Daoy (cell line): ENCODE measurements at places on chromosomes 2 and 18.
A peak's percentile ranks its signal among the peaks of the same experiment; 100 is the strongest.

GRCh38 chr18:31156821-31157763 lies 5.6 kb downstream of the DSC1 start:
- DNase-seq, result no peak

DNA sequence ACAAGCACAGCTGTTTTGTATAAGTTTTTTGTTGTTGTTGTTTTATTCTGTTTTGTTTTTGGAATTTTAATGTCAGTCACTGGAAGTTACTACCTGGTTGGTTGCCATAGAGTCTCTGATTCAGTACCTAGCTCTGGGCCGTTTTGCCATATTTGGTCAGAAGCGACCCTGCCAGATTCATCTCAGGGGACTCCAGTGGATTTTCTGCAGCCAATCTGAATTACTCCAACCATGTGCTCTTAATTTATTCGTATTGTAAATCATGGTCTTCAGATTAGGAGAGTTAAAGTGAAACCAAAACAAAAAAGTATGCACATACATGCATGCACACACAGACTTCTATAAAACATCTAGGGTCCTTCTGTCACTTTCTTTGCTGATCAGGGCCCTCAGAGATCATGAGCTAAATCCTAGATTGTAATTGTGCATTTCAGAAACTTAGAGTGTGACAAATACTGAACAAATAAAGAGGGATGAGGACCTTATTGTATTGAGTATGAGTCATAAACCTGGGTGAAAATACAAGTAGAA lies 317.4 kb upstream of the UBE2E3 start:
- DNase-seq, result no peak

DNA sequence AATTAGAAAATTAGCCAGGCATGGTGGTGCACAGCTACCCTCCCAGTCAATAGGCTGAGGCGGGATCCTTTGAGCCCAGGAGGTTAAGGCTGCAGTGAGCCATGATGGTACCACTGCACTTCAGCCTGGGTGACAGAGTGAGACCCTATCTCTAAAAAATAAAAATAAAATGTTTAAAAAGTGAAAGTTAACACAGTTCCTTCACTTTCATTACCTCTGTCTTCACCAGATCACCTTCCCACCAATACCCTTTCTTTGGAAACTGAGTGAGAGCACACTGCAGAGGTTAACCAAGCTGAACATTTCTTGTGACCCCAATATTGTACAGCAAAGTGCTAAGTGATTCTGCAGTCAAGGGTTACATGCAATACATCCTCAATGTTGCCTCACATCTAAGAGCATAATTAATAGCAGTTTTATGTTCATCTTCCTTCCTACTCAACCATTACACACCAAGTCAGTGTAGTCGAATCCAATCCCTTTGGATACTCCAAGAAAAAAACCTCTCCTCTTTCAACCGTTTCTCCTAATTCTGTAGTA lies 1.7 kb downstream of the L3MBTL4 start:
- no peak for DNase-seq

DNA sequence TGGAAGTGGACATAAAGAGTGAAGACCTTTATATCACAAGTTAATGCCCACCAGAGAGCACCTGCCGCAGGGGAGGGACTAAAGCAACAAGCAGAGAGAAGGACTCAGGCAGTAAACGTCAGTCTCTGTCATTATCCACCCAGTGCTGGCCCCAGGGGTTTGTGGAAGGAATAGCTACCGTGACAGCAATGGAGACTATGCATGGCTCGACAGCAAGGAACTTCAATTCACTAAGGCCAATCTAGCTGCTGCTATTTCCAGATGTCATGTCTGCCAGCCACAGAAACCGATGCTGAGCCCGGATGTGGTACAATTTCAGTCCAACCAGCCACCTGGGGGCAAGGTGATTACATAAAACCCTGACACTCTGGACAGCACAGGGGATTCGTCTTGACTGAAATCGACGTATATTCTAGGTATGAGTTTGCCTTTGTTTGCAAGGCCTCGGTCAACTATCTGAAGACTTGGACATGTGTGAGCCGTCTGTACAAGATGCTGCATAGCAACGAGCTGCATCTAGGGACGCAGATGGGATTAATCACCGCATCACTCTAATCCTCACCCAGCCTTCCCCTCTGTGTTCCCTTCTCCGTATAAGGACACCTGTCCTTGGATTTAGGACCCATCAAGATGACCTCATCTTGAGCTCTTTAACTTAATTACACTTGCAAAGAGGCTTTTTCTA lies 154.1 kb upstream of the SH3BP4 start:
- no peak for DNase-seq

- no peak for DNase-seq
These were observed 222.8 kb downstream of the NAPG start for GRCh38 chr18:10748641-10749040.

DNA sequence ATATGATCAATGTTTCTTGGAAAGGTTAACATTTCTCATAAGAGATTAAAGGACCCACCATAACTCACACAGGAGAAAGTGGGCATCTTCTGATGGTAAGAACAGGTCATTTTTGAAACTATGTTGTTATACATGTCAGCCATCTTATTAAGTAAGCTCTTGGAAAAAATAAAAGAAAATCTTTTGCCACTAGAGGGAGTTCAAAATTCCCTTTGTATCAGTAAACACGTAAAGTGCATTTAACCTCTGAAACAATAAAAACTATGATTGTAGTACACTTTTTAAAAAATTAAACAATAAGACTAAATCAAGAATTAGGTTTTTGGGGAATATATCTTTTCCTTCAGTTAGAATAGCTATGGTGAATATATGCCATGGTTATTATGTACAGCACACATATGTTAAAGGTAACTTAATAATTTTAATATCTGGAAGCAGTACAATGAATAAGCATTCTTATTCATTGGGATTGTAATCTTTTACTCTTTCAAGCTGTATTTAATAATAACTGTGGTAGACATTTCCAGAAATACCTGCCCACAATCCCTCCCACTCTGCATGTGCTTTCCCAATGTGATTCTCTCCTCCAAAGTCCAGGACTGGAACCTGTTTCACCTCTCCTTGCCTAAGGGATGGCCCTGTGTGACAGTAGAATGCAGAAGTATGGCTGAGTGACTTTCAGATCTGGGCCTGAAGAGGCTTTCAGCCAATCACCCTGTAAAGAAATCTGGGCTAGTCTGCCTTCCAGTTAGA lies 64.2 kb downstream of the RBMS1 start:
- no peak for DNase-seq

DNA sequence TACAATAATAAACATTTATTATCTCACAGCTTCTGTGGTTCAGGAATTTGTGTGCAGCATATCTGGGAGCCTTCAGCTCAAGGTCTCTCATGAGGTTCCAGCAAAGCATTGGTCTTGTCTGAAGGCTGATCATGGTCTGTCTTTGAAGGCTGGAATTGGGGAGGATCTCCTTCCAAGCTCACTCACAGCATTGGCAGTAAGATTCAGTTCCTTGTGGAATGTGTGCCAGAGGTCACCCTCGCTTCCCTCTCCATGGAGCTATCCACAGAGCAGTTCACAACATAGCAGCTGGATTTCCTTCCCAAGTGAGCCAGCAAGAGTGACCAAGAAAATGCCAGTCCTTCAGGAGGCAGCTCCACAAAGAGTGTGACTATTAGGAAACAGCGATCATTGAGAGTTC lies 202.2 kb upstream of the ST6GAL2 start:
- DNase-seq, result peak; percentile 7

GRCh38 chr18:11664286-11664685 lies 24.8 kb upstream of the GNAL start:
- no peak for DNase-seq

GRCh38 chr2:30406853-30407252 lies 40.2 kb upstream of the LCLAT1 start:
- DNase-seq, result no peak
